CD4-positive, CD25-positive, alpha-beta regulatory T cell (primary cell): ENCODE measurements at places on chromosomes 1 and 21.

DNA sequence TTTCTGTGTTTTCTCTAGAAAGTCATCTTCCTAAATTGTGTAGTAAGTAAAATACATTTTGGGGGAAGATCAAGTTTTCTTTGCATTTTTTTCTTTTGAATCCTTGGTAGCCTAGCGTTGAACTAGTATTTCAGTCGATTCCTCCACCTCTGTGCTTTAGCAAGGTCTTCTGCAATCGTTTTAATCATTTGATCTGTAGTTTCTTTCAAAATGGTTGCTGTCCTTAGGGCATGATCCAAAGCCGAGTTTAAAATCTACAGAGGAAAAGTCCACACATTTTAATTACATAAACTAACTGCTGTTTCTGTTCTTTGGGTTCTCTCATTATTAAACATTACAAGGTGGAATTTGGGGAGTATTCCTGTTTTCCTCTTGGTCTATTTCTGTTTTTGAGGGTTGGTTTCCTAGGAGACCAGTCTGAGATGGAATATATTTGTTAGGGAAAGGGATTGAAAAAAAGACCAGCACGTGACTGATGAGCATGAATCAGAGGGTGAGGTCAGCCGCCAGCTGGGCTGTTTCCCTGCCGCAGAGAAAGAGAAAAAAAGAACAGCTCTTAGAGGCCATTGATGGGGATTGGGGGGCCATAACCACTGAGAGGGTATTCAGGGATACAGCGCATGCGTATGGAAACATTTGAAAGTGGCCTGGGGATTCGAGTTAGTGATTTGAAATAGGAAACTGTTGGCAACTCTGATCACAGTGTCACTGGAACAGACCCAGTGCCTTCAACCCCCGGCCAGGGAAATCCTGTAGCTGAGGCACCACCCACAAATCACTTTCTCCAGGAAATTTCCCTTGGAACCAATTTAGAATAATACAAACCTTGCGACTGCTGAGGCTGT, 40.6 kb downstream of the AKNAD1 start:
- H3K4me3 ChIP-seq = no peak overlapping the region
- H3K36me3 ChIP-seq = peaks cover 2% of the 10 kb centered on the region
- H3K4me1 ChIP-seq = no peaks in the 10 kb centered on the region
- no peak overlapping the region for H3K27ac ChIP-seq

DNA sequence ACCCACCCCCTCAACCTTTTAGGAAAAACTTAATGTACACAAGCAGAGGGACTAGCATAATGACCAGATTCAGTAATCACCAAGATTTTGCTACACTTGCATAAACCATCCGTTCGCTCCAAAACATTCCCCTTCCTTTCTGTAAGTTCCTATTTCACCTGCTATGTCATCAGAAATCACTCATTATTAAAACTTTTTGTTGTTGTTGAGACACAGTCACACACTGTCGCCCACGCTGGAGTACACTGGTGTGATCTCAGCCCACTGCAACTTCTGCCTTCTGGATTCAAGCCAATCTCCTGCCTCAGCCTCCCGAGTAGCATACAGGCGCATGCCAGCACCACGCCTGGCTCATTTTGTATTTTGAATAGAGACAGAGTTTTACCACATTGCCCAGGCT, 3.4 kb downstream of the MRPL20 start:
- no peaks in the 10 kb centered on the region for H3K27me3 ChIP-seq
- H3K4me3 ChIP-seq = no peak overlapping the region
- H3K4me1 ChIP-seq = peaks cover 34% of the 10 kb centered on the region
- DNase-seq = no peak
- peaks cover 34% of the 10 kb centered on the region for H3K36me3 ChIP-seq

- H3K36me3 ChIP-seq = no peaks in the 10 kb centered on the region
- H3K27me3 ChIP-seq = no peaks in the 10 kb centered on the region
- H3K4me1 ChIP-seq = no peaks in the 10 kb centered on the region
- no peak overlapping the region for H3K27ac ChIP-seq
- no peak overlapping the region for H3K4me3 ChIP-seq
Measured at GRCh38 chr1:221663321-221663720, 78.6 kb downstream of the DUSP10 start.

GRCh38 chr1:232172563-232172962, 457.4 kb downstream of the SIPA1L2 start:
- no peak for DNase-seq
- no peak overlapping the region for H3K4me3 ChIP-seq
- H3K27me3 ChIP-seq = no peaks in the 10 kb centered on the region
- no peak overlapping the region for H3K27ac ChIP-seq
- no peaks in the 10 kb centered on the region for H3K4me1 ChIP-seq

DNA sequence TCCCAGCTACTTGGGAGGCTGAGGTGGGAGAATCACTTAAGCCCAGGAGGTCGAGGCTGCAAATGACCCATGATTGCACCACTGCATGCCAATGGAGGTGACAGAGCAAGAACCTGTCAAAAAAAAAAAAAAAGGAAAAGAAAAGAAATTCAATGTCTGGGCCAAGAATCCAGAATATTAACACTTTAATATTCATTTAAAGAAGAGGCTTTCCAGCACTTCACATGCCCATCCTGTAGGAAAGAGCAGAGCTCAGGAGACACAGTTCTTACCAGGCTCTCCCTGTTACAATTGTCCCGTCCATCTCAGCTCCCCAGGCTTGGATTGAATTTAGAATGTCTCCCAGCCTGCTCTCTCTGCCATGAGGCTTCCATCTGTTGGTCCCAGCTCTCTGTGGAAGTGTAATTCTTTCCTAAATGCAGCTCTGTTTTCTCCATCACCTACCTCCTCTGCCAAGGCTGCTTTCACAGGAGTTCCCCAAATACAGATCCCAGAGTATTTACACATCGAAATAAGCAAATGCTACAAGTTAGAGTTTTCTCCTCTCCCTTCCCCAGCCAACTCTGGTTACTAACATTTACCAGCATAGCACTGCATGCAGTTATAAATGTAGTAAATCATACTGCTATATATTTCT, 116.6 kb upstream of the CDC42BPA start:
- no peaks in the 10 kb centered on the region for H3K4me1 ChIP-seq
- no peak overlapping the region for H3K27ac ChIP-seq
- no peak for DNase-seq

GRCh38 chr1:114090738-114091505, 62.7 kb downstream of the SYT6 start:
- peaks cover 4% of the 10 kb centered on the region for H3K27me3 ChIP-seq
- DNase-seq = no peak
- no peak overlapping the region for H3K4me3 ChIP-seq
- H3K27ac ChIP-seq = no peak overlapping the region

- no peaks in the 10 kb centered on the region for H3K36me3 ChIP-seq
- no peaks in the 10 kb centered on the region for H3K27me3 ChIP-seq
- no peak overlapping the region for H3K4me3 ChIP-seq
- no peak overlapping the region for H3K27ac ChIP-seq
- no peaks in the 10 kb centered on the region for H3K4me1 ChIP-seq
Measured at GRCh38 chr1:54010415-54011117, 7.4 kb downstream of the LDLRAD1 start.

- H3K4me1 ChIP-seq = peaks cover 25% of the 10 kb centered on the region
- DNase-seq = no peak
- no peaks in the 10 kb centered on the region for H3K36me3 ChIP-seq
Measured at GRCh38 chr1:226443439-226443838, 35.5 kb upstream of the PARP1 start.

DNA sequence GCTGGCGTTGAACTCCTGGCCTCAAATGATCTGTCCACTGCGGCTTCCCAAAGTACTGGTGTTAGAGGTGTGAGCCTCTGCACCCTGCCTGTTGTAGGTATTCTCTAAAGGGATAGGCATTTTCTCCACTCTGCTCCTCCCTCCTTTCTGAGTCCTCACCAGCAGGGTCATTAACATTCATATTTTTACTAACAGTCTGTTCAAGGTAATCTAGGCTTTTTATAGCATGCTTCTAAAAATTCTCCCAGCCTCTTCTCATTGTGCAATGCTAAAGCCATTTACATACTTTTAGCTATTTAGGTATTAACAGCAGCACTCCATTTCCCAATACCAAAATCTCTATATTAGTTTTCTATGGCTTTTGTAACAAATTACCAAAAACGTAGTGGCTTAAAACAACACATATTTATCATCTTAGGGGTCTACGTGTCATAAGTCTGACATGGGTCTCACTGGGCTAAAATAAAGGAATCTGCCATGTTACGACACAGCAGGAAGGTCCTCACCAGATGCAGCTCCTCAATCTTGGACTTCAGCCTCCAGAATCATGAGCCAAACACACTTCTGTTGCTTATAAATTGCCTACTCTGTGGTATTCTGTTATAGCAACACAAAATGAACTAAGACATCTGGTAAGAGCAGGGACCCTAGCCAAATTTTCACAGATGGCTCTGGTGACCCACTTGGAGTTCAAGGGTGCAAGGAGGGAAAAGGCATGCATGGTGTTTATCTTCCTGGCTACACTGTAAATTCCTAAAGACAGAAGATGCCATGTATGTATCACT, 2.9 kb upstream of the SLC2A7 start:
- no peaks in the 10 kb centered on the region for H3K4me1 ChIP-seq
- no peak overlapping the region for H3K4me3 ChIP-seq
- H3K36me3 ChIP-seq = no peaks in the 10 kb centered on the region
- DNase-seq = no peak
- no peak overlapping the region for H3K27ac ChIP-seq

GRCh38 chr21:24096651-24097050, 1510.6 kb downstream of the MRPL39 start:
- no peak for DNase-seq
- H3K4me1 ChIP-seq = no peaks in the 10 kb centered on the region
- H3K27me3 ChIP-seq = no peaks in the 10 kb centered on the region
- no peak overlapping the region for H3K27ac ChIP-seq

DNA sequence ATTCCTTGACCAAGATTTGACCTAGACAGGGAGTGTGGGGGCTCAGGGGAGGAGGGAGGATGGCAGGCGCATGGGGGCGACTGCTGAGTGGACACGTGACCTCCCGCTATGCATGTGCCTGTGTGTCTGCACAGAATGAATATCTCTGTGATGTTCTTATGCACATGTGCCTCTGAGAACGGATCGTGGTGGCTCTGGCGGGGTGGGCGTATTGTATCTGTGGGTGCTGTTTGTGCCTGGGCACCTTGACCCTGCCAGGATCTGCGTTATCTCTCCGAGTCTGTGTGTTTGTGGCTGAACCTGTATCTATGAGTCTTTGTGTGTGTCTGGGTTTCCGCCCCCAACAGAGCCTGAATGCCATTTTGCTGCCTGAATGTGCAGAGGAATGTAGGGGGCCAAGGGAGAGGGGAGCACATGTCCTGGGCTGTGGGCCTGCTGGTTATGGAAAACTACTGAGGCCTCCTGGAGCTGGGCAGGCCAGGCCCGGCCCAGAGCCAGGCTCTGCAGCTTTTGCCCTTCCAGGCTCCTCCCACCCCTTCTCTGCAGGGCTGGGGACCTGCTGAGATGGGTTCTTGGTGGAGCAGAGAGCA, 102.5 kb downstream of the EBNA1BP2 start:
- H3K36me3 ChIP-seq = no peaks in the 10 kb centered on the region
- H3K27me3 ChIP-seq = no peaks in the 10 kb centered on the region
- H3K27ac ChIP-seq = no peak overlapping the region
- H3K4me1 ChIP-seq = peaks cover 8% of the 10 kb centered on the region

DNA sequence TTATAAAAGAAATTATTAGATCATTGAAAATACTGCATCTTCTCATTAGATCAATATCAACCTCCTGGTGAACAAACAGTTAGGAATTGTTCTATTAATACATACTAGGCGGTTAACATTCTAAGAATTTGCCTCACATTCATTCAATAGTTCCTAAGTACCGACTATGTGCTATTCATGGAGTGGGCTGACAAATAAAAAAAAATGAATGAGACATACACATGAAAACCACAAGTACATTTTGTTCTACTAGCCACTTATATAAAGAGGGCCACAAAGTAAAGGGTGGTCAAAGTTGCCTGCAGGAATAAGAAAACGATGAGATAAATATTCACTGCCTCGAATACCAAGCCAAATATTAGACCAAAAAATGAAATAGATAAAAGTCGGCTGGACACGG, 294.4 kb downstream of the SDCCAG8 start:
- H3K4me3 ChIP-seq = no peak overlapping the region
- peaks cover 6% of the 10 kb centered on the region for H3K36me3 ChIP-seq
- no peaks in the 10 kb centered on the region for H3K27me3 ChIP-seq
- no peak for DNase-seq
- H3K27ac ChIP-seq = no peak overlapping the region
- no peaks in the 10 kb centered on the region for H3K4me1 ChIP-seq

- H3K27me3 ChIP-seq = peaks cover 21% of the 10 kb centered on the region
- H3K27ac ChIP-seq = no peak overlapping the region
- no peak overlapping the region for H3K4me3 ChIP-seq
- no peak for DNase-seq
- H3K4me1 ChIP-seq = peaks cover 22% of the 10 kb centered on the region
Measured at GRCh38 chr1:61058483-61059245, 23.7 kb upstream of the NFIA start.

GRCh38 chr1:1171546-1172340, 1.9 kb upstream of the TTLL10 start:
- peaks cover 38% of the 10 kb centered on the region for H3K4me1 ChIP-seq
- no peaks in the 10 kb centered on the region for H3K36me3 ChIP-seq
- H3K4me3 ChIP-seq = no peak overlapping the region
- DNase-seq = no peak
- H3K27ac ChIP-seq = no peak overlapping the region

GRCh38 chr1:212700223-212700891, 717 bp upstream of the BATF3 start:
- peaks cover 3% of the 10 kb centered on the region for H3K27me3 ChIP-seq
- peak overlapping the region; percentile 53 for H3K4me3 ChIP-seq
- no peak for DNase-seq
- H3K36me3 ChIP-seq = no peaks in the 10 kb centered on the region
- H3K27ac ChIP-seq = peak overlapping the region; percentile 66

- H3K27ac ChIP-seq = no peak overlapping the region
- DNase-seq = no peak
- no peaks in the 10 kb centered on the region for H3K4me1 ChIP-seq
Measured at GRCh38 chr1:167185974-167186657, 34.6 kb upstream of the POU2F1 start.

DNA sequence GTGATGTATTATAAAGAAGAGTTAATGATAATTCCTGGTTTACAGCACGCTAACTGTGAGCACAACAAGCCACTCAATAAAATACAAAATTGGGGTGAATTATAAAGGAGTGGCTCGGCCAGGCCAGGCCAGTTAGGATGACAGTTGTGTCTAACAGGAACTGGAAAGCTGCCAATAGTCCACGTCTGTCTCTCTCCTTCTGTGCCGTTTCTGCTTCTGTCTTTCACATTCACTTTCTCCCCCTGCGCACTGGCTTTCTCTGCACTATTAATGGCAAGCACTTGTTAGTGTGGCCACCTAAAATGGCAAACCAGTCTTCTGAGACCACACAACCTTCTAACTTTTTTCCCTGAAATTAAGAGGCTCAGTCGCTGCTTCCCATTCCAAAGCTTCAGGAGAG, 394.3 kb downstream of the NTNG1 start:
- no peak overlapping the region for H3K4me3 ChIP-seq
- H3K4me1 ChIP-seq = no peaks in the 10 kb centered on the region
- no peak for DNase-seq

- H3K4me3 ChIP-seq = no peak overlapping the region
- H3K27ac ChIP-seq = no peak overlapping the region
- H3K27me3 ChIP-seq = no peaks in the 10 kb centered on the region
- no peaks in the 10 kb centered on the region for H3K4me1 ChIP-seq
- DNase-seq = no peak
Measured at GRCh38 chr1:173152598-173152997, 54.5 kb downstream of the TNFSF4 start.

- H3K27me3 ChIP-seq = peaks cover 3% of the 10 kb centered on the region
- H3K4me1 ChIP-seq = no peaks in the 10 kb centered on the region
- no peak overlapping the region for H3K4me3 ChIP-seq
- H3K36me3 ChIP-seq = no peaks in the 10 kb centered on the region
Measured at GRCh38 chr21:42129300-42130266, 58.5 kb downstream of the UMODL1 start.
